ENCODE measurements at places on chromosomes 2 and 18.

DNA sequence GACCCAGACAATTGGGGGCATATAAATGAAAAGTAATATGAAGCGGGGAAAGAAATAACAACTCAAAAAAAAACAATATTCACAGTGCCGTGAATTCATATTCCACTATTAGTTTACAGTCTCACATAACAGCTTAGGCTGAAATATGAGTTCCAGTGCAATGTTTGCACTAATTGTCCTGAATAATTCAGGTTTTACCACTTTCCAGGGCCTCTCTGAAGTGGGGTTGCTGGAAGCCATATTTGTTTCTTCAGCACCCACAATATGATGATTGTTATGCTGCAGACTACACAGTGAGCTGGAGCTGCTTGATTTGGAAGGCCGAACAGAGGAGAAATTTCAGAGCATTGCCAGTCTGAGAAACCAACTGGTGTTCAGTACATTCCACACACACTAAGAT, 894.5 kb upstream of the ACVR2A start:
- no peak for DNase-seq
- no peaks in the 10 kb centered on the region for H3K36me3 ChIP-seq
- H3K4me3 ChIP-seq = no peak overlapping the region
- no peak overlapping the region for H3K27ac ChIP-seq
- H3K27me3 ChIP-seq = no peaks in the 10 kb centered on the region
- H3K4me1 ChIP-seq = no peaks in the 10 kb centered on the region

- DNase-seq = no peak
- no peaks in the 10 kb centered on the region for H3K27me3 ChIP-seq
- H3K36me3 ChIP-seq = no peaks in the 10 kb centered on the region
- H3K27ac ChIP-seq = no peak overlapping the region
- no peaks in the 10 kb centered on the region for H3K4me1 ChIP-seq
Measured at GRCh38 chr2:235085476-235085875, 133.7 kb downstream of the SH3BP4 start.

- peaks cover 6% of the 10 kb centered on the region for H3K4me1 ChIP-seq
- no peak overlapping the region for H3K27ac ChIP-seq
- H3K4me3 ChIP-seq = no peak overlapping the region
Measured at GRCh38 chr2:176129813-176130146, 275 bp downstream of the HOXD8 start.

DNA sequence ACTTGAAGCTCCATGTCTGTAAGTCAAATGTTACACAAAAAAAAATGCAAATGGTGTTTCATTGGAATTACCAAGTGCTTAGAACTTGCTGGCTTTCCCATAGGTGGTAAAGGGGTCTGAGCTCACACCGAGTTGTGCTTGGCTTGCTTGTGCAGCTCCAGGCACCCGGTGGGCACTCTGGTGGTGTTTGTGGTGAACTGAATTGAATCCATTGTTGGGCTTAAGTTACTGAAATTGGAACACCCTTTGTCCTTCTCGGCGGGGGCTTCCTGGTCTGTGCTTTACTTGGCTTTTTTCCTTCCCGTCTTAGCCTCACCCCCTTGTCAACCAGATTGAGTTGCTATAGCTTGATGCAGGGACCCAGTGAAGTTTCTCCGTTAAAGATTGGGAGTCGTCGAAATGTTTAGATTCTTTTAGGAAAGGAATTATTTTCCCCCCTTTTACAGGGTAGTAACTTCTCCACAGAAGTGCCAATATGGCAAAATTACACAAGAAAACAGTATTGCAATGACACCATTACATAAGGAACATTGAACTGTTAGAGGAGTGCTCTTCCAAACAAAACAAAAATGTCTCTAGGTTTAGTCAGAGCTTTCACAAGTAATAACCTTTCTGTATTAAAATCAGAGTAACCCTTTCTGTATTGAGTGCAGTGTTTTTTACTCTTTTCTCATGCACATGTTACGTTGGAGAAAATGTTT, 97.9 kb upstream of the IL1R2 start:
- H3K4me1 ChIP-seq = peaks cover 1% of the 10 kb centered on the region
- H3K27ac ChIP-seq = peak overlapping the region; percentile 56
- 0 out of 2 replicates have a peak, but pooled peaks cover 2% of the 10 kb centered on the region for H3K36me3 ChIP-seq
- peak; percentile 73 for DNase-seq
- no peaks in the 10 kb centered on the region for H3K27me3 ChIP-seq

DNA sequence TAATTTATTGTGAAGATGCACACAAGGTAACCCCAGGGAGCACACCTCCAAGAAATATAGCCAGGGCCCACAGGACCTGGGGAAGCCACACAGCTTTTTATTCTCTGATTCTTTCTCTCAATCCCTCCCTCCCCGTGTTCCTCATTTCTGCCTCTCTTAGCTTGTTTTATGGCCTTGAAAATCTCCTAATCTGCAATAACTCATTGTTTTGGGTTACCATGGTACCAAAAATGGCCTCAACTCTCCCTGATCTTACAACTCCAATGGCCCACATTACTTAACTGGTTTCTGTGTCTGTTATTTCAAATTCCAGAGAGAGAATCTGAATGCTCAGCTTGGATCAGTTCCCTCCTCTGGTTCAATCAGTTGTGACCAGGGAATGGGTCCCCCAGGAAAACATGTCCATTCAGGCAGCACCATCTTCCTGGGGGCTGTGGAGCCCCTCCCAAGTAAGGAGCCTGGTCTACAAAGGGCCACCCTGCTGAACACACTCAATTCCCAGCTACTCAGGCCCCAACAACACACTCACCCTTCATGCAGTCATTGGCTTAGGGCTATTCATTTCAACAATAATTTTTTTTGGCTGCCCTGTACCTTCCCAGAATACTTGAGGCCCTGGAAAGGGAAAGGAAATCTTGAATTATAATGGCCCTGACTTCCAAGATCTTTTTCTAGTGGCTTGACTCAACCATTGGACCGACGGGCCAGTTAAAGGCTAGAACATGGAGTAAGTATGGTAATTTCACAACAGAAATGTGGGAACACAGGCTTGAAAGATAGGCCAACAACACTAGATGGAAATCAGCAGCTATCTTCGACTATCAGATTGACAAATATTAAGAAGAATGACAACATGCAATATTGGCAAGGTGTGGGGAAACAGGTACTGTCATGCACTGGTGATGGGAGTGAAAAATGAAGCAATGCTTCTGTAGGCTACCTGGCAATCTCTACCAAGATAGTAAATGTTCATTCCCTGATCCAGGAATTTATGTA, 41.6 kb upstream of the ST3GAL5 start:
- no peak overlapping the region for H3K27ac ChIP-seq
- no peaks in the 10 kb centered on the region for H3K4me1 ChIP-seq
- no peak for DNase-seq
- H3K4me3 ChIP-seq = no peak overlapping the region
- H3K27me3 ChIP-seq = no peaks in the 10 kb centered on the region

GRCh38 chr2:232521959-232522622, 1.9 kb downstream of the PRSS56 start:
- peaks cover 16% of the 10 kb centered on the region for H3K27me3 ChIP-seq
- no peaks in the 10 kb centered on the region for H3K36me3 ChIP-seq
- peak overlapping the region; percentile 12 for H3K4me3 ChIP-seq
- H3K27ac ChIP-seq = no peak overlapping the region
- peaks cover 6% of the 10 kb centered on the region for H3K4me1 ChIP-seq

GRCh38 chr2:241111440-241111805, 9.3 kb upstream of the MTERF4 start:
- no peak overlapping the region for H3K27ac ChIP-seq
- no peaks in the 10 kb centered on the region for H3K27me3 ChIP-seq
- peaks cover 8% of the 10 kb centered on the region for H3K36me3 ChIP-seq
- H3K4me3 ChIP-seq = no peak overlapping the region
- H3K4me1 ChIP-seq = no peaks in the 10 kb centered on the region

- no peaks in the 10 kb centered on the region for H3K4me1 ChIP-seq
- no peaks in the 10 kb centered on the region for H3K27me3 ChIP-seq
- no peak overlapping the region for H3K27ac ChIP-seq
- no peak overlapping the region for H3K4me3 ChIP-seq
Measured at GRCh38 chr2:118967124-118967880, 25.3 kb downstream of the MARCO start.

GRCh38 chr18:7941533-7941932, 374.4 kb downstream of the PTPRM start:
- H3K27ac ChIP-seq = no peak overlapping the region
- no peaks in the 10 kb centered on the region for H3K4me1 ChIP-seq
- DNase-seq = no peak
- no peak overlapping the region for H3K4me3 ChIP-seq
- no peaks in the 10 kb centered on the region for H3K27me3 ChIP-seq

DNA sequence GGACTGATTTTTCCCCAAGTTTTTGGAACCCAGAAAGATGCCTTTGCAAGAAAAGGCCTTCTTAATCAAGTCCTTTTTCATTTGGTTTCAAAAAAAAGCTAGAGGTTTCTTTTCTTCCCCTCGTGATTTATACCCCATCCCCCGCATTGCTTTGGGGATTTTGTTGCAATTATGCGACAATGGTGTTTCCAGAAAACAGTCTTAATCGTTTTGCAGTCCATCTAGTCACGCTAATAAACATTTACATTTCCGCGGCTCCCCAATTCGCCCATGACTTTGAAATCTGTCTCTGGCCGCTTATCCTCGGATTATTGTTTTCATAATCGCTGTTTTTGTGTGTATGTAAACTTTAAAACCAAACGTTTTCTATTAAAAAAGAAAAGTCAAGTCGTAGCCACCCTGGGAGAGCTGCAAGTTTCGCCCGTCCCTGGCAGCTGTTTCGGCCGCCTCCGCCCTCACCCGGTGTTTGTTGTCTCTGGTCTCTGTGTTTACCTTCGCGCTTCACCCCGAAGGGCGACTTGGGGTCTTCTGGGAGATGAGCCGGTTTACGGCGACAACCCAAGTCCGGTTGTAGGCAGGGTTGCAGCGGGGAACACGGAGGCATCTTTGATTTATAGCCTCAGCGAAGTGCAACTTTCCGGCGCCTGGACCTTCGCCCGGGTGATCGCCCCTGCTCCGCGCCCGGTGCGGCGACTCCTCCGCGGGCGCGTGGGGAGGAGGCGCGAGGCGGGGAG, 667 bp downstream of the SP9 start:
- H3K36me3 ChIP-seq = no peaks in the 10 kb centered on the region
- peak overlapping the region; percentile 15 for H3K4me3 ChIP-seq
- no peak overlapping the region for H3K27ac ChIP-seq
- no peak for DNase-seq
- peaks cover 12% of the 10 kb centered on the region for H3K4me1 ChIP-seq
